ENCODE measurements at places on chromosomes 6 and 20.
A peak's percentile ranks its signal among the peaks of the same experiment; 100 is the strongest.

GRCh38 chr6:40353197-40353966 lies 233.8 kb downstream of the LRFN2 start:
- DNase-seq: no peak

DNA sequence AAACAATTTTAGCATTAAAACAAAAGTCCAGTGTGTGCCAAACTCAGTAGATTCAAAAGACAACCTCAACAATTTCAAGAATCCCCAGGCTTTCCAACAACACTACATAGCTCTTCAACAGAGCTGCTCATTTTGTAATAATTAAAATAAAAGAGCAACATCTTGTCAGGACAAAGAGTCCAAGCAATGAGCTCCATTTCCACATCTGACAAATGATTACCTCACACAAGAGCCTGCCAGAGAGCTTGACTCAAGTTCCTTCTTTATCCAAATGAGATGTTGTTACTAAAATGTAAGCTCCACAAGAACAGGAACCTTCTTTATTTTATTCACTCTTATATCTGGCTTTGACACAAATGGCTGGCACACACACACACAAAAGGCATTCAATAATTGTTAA lies 449.8 kb downstream of the HACE1 start:
- peak; percentile 40 for DNase-seq

DNA sequence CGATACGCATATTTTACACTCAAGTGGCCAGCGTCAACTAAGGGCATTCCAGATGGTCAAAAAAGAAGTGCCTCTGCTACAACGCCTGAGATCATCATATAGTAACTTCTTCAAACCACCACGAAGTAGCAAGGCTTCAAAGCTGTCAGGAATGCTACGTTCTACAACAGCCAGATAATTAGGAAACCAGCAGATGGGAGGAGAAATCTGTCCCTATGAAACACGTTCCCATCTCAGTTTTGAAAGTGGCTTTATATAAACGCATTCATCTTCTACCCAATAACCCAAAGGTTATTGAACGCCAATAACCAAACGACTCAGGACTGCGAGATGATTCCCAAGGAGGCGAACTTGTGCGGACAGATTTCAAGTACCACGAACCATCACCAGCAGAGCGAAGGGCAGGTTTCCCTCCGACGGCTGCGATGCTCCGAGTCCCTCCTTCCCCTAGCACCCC lies 1.2 kb downstream of the ABHD12 start:
- no peak for DNase-seq

- DNase-seq: no peak
These were observed 18.8 kb downstream of the TMEM74B start for GRCh38 chr20:1165941-1166340.

GRCh38 chr6:85537055-85537494 lies 56.6 kb downstream of the SNX14 start:
- no peak for DNase-seq

Data from HL-60 (cell line).